Forelimb muscle (tissue), 1 donor: ENCODE measurements at places on chromosomes 3 and 15.

- peak; percentile 48 for DNase-seq
These were observed 1.4 kb upstream of the PARP14 start for GRCh38 chr3:122679085-122679881.

DNA sequence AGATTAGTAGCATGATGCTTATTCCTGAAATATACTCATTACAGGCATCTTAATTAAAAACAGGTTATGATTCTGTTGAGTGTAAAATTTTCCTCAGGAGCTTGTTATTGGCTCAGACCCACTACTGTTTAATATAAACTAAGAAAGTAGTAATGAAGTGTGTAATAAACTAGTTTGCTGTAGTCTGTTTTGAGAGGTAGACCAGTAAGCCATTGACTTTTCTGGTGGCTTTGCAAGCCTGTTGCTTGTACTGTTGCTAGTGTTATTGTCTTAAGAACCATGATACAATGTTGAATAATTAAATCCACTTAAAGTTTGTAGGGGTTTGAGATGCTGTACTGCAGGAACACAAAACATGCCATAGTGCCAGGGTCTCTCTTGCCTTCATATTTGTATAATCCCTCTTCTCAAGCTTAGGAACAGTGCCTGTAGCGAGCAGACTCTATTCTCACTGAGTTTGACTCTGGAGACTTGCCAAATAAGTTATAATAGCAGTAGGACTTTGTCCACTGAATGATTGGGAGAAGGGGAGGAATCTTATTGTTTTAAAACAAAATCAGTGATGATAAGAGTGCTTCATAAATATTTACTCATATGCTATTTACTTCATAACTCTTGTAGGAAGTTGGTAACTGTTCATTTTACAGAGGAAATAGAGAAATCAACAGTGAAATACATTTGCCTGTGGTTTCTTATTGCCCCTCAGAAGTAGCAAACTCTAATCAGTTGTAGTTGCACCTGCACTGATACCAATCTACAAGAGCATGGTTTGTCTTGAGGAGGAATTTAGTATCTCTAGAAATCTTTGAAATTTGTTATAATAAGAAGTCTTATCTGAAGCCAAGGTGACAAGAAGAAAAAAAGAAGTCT is 13.4 kb downstream of the TCF12 start:
- DNase-seq: no peak

GRCh38 chr3:156825795-156826143 is 384 bp upstream of the LEKR1 start:
- DNase-seq: no peak

DNA sequence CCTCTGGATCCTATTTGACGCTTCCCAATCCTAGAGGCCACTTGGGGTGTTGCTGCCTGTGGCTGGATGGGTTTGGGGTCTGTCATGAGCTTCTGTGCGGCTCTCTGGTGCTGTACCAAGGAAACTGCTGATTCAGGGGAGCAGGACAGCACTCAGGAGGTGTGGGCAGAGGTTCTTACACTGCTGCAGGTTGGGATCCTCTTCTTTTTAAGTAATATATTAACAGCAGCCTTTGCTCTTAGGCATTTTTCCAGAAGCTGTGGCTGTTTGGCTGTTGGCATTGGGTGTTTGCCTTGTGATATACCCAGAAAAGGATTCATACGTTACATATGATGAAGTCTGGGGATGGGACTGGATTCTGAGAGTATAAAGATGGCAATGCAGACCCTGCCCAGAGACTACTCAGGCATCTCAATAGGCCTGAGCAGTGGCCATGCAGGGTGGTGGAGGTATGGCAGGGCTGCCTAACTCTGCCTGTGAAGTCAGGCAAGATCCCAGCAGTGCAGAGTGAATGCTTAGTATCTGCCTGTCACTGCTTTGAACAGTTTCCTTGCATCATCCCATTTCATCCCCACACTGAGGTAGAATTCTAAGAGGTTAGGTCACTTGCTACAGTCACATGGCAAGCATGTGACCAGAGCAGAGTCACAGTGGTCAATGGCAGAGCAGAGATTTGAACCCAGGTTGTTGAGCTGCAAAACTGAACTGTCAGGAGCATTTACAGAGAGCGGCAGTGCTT is 3.9 kb downstream of the ABHD6 start:
- DNase-seq: no peak

- DNase-seq: no peak
These were observed 115.9 kb upstream of the EPHA3 start for GRCh38 chr3:88991496-88991895.

DNA sequence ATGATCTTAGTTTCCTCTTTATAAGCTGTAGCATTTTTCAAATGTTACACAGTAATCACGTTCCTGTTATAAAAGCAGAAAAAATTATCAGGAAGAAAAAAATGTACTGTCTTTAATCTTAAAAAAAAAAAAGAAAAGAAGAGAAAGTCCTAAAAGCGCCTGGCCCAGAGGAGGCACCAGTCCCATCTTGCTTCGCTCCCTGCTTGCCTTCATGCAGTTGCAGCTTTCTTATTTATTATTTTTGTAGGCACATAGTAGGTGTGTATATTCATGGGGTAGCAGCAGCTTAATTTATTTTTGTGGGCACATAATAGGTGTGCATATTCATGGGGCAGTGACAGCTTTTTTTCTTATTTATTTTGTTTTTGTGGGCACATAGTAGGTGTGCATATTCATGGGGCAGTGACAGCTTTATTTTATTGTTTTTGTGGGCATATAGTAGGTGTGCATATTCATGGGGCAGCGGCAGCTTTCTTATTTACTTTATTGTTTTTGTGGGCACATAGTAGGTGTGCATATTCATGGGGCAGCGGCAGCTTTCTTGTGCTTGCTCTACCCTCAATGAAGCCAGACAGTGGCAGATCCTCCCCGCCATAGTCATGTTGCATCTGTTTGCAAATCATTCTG is 5.5 kb upstream of the EHD4 start:
- no peak for DNase-seq

GRCh38 chr3:56938530-56938929 is 121.9 kb upstream of the SPATA12 start:
- no peak for DNase-seq

GRCh38 chr3:46112984-46113383 is 85.7 kb upstream of the XCR1 start:
- no peak for DNase-seq

- DNase-seq: no peak
These were observed 75.7 kb upstream of the FBN1 start for GRCh38 chr15:48721061-48721810.

DNA sequence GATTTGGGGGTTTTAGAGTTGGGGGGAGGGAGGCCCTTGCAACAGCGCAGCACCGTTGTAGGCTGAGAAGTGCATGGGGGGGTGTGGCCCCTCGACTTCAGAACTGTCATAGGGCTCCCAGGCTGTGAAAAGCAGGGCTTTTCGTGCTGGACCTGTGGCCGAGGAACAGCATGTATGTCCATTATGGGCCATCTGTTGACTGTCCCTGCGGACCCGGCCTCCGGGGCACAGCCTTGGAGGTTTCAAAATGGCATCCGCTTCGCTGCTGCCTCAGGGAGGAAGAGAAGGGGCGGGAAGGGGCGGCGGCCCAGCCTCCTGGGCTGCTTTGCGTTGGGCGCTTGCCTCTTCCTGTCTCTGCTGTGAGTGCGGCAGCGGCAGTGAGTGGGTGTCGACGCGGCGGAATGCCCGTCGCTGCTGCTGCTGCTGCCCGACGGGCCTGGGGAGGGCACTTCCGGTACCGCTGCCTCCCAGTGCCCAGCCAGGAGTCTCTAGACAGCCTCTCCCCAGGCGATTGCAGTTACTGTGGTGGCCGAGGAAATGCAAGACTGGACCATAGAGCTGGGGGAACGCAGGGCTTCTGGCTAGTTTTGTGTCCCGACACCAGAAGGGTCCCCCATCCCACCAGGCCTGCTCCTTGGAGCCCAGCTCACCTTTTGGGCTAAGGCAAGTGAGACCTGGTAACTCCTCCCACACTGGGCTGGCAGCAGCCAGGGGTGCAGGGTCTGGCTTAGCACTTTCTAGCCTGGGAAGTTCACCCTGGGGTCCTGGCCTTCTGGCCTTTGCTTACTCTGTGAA is 1.9 kb downstream of the GNAI2 start:
- no peak for DNase-seq
